ENCODE measurements at places on chromosomes 1 and 21.

DNA sequence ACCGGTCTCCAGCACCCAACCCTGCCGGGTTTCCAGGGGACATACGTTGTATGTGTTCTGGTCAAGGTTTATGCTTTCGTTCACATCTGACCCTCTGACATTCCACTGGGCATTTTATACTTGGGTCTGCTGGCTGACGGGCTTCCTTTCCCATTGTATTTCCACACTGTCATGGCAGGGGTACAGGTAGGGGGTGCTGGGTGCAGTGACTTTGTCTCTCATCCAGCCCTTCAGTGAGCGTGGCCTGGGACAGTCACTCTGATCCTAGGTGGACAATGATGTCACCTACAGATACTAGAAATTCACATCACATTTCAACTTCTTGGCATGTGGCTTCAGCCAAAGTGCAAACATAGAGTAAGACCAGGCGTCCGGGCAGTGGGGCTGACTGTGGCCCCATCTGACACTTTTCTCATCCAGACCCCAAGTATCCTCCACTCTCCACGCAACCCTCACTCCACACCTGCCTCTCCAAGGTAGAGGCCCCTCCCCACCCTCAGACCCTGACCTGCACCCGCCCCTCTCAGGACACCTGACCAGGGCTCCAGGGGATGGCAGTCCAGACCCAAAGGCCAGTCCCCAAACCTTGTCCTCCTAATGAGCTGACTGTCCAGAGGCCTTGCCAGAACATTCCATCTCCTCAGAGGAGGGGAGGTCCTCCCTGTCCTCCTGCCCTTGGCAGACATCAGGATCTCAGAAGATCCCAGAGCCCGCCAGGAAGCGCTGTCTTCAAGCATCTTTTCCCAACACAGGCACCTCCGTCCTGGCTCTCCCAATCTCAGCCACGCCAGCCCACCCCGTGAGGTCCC lies 743 bp upstream of the KRTAP10-10 start:
- no peak for DNase-seq

DNA sequence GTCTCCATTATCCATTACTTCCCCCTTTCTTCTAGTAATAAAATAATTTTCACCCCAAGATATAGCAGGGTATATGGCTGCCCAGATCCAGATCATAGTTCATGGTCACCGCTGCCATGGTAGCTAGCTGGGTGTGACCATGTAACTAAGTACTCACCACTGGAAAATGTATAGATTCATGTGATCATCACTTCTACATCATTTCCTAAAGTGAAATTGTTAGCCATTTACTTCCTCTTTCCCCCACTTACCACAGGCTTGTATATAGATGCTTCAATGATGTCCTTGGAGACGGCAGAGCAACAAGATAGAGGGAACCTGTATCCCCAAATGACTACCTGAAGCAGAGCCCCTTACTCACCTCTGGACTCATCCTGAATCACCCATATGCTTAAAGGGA lies 22.7 kb upstream of the EYA3 start:
- DNase-seq = peak; percentile 69

DNA sequence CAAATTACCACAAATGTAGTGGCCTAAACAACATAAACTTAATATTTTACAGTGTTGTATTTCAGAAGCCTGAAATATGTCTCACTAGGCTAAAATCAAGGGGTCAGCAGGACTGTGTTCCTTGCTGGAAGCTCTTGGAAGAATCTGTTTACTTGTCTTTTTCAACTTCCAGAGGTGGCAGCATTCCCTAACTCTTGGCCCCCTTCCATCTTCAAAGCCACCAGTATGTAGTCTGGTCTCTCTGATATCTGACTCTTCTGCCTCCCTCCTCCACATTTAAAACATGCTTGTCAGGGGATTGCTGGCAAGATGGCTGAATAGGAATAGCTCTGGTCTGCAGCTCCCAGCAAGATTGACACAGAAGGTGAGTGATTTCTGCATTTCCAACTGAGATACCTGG lies 567.5 kb downstream of the PLA2G4A start:
- no peak for DNase-seq

DNA sequence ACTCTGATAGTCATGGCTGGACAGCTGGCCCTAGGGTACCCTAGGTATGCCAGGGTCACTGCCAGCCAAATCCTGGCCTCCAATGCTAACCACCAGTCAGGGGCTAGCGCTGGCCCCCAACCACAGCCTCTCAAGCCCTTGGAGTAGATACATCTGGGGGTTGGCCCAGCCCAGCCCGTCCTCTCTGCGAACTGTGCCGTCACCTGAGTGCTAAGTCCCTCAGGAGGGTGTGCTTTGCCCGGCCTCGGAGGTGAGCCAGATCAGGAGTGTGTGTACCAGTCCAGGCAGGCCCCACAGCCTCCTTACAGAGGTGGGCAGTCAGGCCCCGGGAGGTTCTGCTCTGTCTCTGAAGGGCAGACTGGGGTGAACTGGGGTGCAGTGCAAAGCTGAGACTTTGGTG lies 34.0 kb upstream of the DISP3 start:
- no peak for DNase-seq

- DNase-seq = peak; percentile 8
Measured at GRCh38 chr1:226884116-226884625, 13.8 kb downstream of the PSEN2 start.

GRCh38 chr1:225430301-225430700 lies 2.5 kb upstream of the LBR start:
- DNase-seq = no peak

- no peak for DNase-seq
Measured at GRCh38 chr1:168360151-168361021, 79.7 kb downstream of the TBX19 start.

- DNase-seq = no peak
Measured at GRCh38 chr1:77543822-77544448, 138.5 kb downstream of the ZZZ3 start.

GRCh38 chr1:99849744-99850458 lies at the start of gene AGL:
Gene AGL (plus strand): TSS chr1:99850361. CDS start chr1:99851043, 682 bp downstream.
- peak; percentile 88 for DNase-seq
